Naive B cell (primary cell): ENCODE measurements at places on chromosomes 3 and 15. TPM values are rescaled to one million over a fixed set of nuclear protein-coding genes. Genes with fewer than 3 reads are reported as not detected.

DNA sequence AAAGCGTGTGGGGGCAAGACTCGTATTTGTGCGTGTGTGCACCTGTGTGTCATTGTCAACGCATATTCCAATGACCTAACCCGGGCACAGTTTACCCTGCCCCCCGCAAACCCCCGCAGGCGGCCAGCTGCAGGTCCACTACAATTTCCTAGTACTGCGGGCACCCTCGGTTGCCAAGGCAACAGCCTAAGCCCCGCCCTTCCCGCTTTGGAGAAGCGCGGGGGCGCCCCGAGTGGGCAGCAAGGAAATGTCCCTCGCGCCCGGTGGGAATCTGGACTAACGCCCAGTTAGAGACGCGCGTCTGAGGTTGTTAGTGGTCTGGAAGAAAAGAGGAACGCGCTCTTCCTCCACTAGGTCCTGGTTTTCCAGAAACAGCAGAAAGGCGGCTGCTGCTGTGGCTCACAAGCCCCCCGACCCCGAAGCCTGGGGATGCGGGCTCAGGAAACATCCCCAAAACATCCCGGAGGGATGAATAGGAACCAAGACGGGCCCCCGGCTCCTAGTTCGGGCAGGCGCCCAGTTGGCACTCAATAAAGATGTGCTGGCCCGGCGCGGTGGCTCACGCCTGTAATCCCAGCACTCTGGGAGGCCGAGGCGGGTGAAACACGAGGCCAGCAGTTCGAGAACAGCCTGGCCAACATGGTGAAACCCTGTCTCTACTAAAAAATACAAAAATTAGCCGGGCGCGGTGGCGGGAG is 1.1 kb downstream of the ABHD14A start:
- H3K27ac ChIP-seq: peak overlapping the region; percentile 74
- H3K36me3 ChIP-seq: no peaks in the 10 kb centered on the region
- H3K4me1 ChIP-seq: peaks cover 28% of the 10 kb centered on the region
- H3K4me3 ChIP-seq: peak overlapping the region; percentile 93

GRCh38 chr3:156460206-156460611 is 94.7 kb downstream of the SSR3 start:
- H3K27me3 ChIP-seq: no peaks in the 10 kb centered on the region
- H3K36me3 ChIP-seq: no peaks in the 10 kb centered on the region
- DNase-seq: no peak
- no peak overlapping the region for H3K4me3 ChIP-seq

GRCh38 chr3:147359177-147360050 is 46.9 kb downstream of the ZIC4 start:
- H3K36me3 ChIP-seq: peaks cover 7% of the 10 kb centered on the region
- no peak for DNase-seq
- peaks cover 73% of the 10 kb centered on the region for H3K27me3 ChIP-seq

- no peak overlapping the region for H3K4me3 ChIP-seq
- H3K4me1 ChIP-seq: peaks cover 66% of the 10 kb centered on the region
- no peaks in the 10 kb centered on the region for H3K27me3 ChIP-seq
These were observed 95.9 kb downstream of the SLC49A4 start for GRCh38 chr3:122890720-122891220.

DNA sequence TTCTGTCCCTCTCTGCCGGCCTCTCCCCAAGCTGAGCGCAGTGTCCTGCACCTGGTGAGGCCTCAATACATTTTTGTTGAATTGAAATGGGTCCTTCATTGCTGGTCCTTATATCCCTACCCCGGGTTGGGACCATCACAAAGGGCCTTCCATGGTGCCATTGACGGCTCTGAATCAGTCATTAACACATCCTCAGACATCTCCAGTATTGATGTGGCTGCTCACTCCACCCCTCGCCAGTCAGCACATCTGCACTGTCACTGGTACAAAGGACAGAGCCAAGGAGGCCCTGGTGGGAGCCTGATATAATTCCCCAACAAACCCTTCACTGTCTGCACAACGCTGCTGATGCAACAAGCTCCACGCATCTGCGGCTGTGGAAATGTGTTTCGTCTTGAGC is 191.6 kb upstream of the TOPAZ1 start:
- H3K4me1 ChIP-seq: peaks cover 48% of the 10 kb centered on the region
- H3K27me3 ChIP-seq: peaks cover 11% of the 10 kb centered on the region
- no peak overlapping the region for H3K4me3 ChIP-seq
- no peak overlapping the region for H3K27ac ChIP-seq
- no peaks in the 10 kb centered on the region for H3K36me3 ChIP-seq

- H3K36me3 ChIP-seq: no peaks in the 10 kb centered on the region
- H3K27ac ChIP-seq: no peak overlapping the region
- DNase-seq: no peak
These were observed 8.6 kb upstream of the SEC13 start for GRCh38 chr3:10329495-10330015.

DNA sequence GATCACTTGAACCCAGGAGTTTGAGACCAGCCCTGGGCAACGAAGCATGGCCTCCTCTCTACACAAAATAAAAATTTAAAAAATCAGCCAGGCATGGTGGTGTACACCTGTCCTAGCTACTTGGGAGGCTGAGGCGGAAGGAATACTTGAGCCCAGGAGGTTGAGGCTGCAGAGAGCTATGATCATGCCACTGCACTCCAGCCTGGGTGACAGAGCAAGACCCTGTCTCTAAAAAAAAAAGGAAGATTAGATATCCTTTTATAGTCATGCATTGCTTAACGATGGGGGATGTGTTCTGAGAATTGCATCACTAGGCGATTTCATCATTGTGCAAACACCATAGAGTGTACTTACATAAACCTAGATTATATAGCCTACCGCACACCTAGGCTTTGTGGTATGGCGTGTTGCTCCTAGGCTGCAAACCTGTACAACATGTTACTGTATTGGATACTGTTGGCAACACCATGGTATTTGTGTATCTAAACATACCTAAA is 12.6 kb downstream of the ALAS1 start:
- DNase-seq: no peak
- H3K27me3 ChIP-seq: no peaks in the 10 kb centered on the region
- H3K4me1 ChIP-seq: peaks cover 3% of the 10 kb centered on the region
- no peak overlapping the region for H3K4me3 ChIP-seq

DNA sequence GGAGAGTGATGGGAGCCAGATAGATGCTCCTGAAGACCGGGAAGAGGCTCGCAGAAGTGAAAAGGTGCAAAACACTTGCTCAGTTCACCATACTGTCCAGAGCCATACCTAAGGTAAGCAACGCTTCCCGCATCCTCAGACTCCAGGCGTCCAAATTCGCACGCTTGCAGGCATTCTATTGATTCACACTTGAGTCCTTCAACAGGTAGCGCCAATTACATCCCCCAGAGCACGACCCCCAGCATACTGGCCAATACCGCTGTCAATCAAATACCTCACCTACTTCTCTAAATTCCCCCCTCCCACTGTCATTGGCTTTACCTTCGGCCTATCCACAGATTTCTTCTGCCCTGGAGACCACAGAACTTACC is 361 bp upstream of the STXBP5L start:
- H3K27me3 ChIP-seq: peaks cover 47% of the 10 kb centered on the region
- peaks cover 4% of the 10 kb centered on the region for H3K36me3 ChIP-seq
- no peak overlapping the region for H3K27ac ChIP-seq

GRCh38 chr3:177807150-177807875 is 610.0 kb upstream of the TBL1XR1 start:
- no peaks in the 10 kb centered on the region for H3K27me3 ChIP-seq
- no peak overlapping the region for H3K4me3 ChIP-seq
- H3K27ac ChIP-seq: no peak overlapping the region
- peaks cover 19% of the 10 kb centered on the region for H3K4me1 ChIP-seq
- DNase-seq: no peak

- no peak overlapping the region for H3K27ac ChIP-seq
- DNase-seq: no peak
- no peaks in the 10 kb centered on the region for H3K27me3 ChIP-seq
- no peaks in the 10 kb centered on the region for H3K36me3 ChIP-seq
- no peaks in the 10 kb centered on the region for H3K4me1 ChIP-seq
These were observed 324.7 kb upstream of the RGMA start for GRCh38 chr15:93413745-93414144.

DNA sequence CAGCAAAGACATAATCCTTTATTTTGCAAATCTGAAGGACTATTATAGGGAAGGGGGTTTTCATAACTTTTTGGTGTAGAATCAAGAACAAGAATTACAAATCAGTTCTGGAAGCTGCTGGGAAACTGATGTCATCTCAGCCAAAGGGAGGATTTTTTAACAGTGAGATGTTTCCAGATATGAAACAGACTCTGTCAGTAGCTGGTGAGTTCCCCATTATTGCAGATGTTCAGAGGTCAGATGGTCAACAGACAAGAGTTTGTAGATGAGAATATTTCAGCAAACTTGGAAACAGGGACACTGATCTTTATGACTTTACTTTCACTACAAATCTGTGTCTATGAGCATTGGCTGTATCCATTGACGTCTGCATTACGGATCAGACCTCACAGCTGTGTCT is 71.9 kb upstream of the LPP start:
- no peak overlapping the region for H3K4me3 ChIP-seq
- H3K27ac ChIP-seq: no peak overlapping the region
- no peaks in the 10 kb centered on the region for H3K27me3 ChIP-seq
- H3K4me1 ChIP-seq: peaks cover 21% of the 10 kb centered on the region
- no peak for DNase-seq

DNA sequence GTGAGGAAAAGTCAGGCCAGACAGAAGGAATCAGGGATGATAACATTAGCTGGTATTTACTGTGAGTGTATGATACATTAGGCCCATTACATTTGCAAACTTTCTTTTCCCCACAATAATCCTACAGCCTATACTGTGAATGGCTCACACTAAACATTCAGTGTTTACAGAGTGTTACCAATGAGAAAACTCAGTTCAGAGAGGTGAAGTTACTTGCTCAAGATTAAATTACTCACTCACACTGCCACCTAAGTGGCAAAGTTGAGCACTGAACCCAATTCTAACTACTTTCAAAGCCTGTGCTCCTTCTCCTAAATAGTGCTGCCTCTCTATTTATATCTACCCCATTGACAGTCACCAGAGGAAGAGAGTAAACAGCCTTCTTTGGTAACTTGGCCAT is 8.5 kb downstream of the XPC start:
- H3K36me3 ChIP-seq: peaks cover 57% of the 10 kb centered on the region
- peaks cover 32% of the 10 kb centered on the region for H3K4me1 ChIP-seq
- H3K27ac ChIP-seq: no peak overlapping the region
- DNase-seq: no peak
- no peaks in the 10 kb centered on the region for H3K27me3 ChIP-seq

DNA sequence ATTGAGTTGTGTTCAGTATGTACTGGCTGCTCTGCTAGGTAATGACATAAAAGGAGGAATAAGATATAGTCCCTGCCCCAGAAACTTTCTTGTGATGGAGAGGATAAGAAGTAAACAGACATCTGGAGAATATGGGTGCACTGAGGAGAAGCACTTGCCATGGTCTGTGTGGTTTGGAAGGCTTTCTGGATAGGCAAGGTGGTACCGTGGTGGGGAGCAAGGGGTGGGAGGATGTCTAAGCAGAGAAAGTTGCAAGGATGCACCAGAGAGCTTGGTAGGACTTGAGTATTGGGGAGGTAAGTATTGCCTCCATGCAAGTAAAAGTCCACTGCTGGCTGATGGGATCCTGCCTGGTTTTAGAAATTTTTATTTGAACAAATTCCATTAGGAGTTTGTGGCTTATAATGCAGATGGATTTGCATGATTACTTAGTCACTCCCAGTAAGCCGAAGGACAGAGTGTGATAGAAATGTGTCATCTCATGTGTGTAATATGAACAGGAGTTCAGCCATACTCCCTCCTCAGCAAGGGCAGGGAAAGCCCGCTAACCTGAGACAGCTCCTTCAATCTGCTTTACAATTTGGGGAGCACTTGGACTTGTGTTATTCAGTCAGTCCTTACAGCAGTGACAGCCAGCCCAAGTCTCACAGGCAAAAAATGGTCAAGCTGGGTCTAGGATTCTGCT is 53.6 kb downstream of the CLSTN2 start:
- no peaks in the 10 kb centered on the region for H3K27me3 ChIP-seq
- H3K27ac ChIP-seq: no peak overlapping the region
- no peaks in the 10 kb centered on the region for H3K36me3 ChIP-seq
- H3K4me1 ChIP-seq: no peaks in the 10 kb centered on the region
- H3K4me3 ChIP-seq: no peak overlapping the region

DNA sequence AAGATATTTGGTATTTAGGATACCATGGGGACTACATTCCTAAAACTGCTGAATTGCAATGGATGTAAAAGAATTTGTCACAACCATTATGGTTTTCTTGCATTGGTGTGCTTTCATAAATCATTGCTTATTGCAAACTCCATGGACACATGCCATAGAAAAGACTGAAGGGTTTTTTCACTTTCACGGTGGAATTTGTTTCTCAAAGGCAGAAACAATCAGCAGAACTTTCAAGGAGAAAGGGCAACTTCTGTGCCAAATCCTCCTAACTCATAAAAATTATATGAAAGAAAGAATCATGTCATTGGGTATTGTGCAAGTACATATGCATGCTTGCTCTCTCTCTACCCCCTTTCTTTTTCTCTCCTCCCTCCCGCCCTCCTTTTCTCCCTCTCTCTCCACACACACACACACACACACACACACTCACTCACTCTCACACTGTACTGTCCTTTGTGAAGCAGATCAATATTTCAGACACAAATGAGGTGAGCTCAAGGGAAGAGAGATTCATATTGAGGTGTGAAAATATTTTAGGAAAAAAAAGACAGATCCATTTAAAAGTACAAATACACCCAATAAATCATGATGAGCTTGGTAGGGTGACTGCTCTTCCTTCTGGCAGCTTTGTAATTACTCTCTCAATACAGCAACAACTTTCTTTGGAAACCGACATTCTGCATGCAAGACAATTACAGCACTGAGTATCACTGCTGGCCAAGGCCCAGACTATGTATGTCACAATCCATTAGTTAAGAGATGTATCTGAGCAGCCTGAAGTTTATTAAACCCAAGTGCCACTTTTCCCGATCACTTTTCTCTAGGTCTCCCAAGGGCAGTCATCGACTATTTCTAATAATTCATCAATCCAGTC is 492.6 kb downstream of the TUSC7 start:
- H3K4me1 ChIP-seq: no peaks in the 10 kb centered on the region
- DNase-seq: no peak
- H3K36me3 ChIP-seq: no peaks in the 10 kb centered on the region
- no peak overlapping the region for H3K4me3 ChIP-seq

DNA sequence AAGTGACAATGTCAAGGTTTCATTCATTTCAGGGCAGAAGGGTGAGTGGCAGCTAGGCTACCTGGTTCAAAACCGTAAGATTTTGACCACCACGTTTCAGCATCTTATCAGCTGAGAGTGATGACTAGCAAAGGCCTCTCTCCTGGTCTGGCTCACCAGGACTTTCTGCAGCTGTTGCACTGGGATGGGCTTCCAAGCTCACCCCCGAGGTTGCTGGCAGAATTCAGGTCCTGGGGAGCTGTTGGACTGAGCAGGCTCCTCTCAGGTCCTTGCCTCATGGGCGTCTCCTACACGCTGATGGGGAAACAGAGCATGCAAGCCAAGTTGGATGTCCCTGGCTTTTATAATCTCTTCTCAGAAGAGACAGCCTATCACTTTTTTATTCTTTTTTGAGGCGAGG is 88.8 kb upstream of the RNU6-1 start:
- H3K36me3 ChIP-seq: no peaks in the 10 kb centered on the region
- peaks cover under 1% of the 10 kb centered on the region for H3K27me3 ChIP-seq
- H3K27ac ChIP-seq: no peak overlapping the region
- no peak overlapping the region for H3K4me3 ChIP-seq
- H3K4me1 ChIP-seq: no peaks in the 10 kb centered on the region

GRCh38 chr3:80010021-80010571 is 242.3 kb upstream of the ROBO1 start:
- no peak overlapping the region for H3K4me3 ChIP-seq
- no peaks in the 10 kb centered on the region for H3K36me3 ChIP-seq
- H3K27me3 ChIP-seq: no peaks in the 10 kb centered on the region
- DNase-seq: no peak

Gene LRRC2
- not detected for polyA plus RNA-seq

Gene COL8A1
- not detected for polyA plus RNA-seq

Gene SLC38A3
- not detected for polyA plus RNA-seq

Gene WDR72
- not detected for polyA plus RNA-seq

Gene ACP3
- polyA plus RNA-seq: not detected
